ENCODE measurements at places on chromosomes 6 and 20.

- no peak for DNase-seq
These were observed 79.3 kb upstream of the AGPAT4 start for GRCh38 chr6:161353208-161353613.

GRCh38 chr6:21582651-21583050 is 10.9 kb upstream of the SOX4 start:
- DNase-seq: no peak

DNA sequence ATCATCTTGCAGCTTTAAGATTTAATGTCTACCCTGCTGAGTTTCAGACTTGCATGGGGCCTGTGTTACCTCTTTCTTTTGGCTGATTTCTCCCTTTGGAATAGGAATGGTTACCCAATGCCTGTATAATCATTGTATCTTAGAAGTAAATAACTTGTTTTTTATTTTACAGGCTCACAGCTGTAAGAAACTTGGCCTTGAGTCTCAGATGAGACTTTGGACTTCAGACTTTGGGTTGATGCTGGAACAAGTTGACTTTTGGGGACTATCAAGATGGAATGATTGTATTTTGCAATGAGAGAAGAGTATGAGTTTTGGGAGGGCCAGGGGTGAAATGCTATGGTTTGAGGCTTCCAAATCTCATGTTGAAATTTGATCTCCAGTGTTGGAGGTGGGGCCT is 34.9 kb upstream of the CAP2 start:
- no peak for DNase-seq

GRCh38 chr6:159080217-159080976 is 35.6 kb upstream of the TAGAP start:
- DNase-seq: no peak

GRCh38 chr6:77715588-77715987 is 62.7 kb downstream of the MEI4 start:
- DNase-seq: no peak

GRCh38 chr6:170048615-170049256 is 242.1 kb downstream of the DLL1 start:
- no peak for DNase-seq

GRCh38 chr20:48832405-48832730 is 4.6 kb upstream of the PREX1 start:
- DNase-seq: no peak

DNA sequence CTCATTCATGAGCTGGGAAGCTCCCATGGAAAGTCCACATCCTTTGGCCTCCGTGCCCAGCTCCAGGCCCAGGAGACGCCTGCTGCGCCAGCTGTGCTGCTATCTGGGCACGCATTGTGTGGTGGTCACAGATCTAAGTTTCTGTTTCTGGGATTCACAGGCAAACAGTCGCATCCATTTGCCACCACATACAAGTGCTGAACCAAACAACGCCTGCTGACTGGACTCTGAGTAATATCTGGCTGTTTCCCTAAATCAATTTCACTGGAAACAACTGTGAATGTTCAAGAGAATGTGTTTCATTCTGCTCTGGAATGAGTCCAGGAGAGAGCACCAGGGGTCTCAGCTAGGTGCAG is 45.5 kb downstream of the IRF4 start:
- DNase-seq: no peak

GRCh38 chr6:30480536-30481156 is 8.7 kb upstream of the HLA-E start:
- peak; percentile 45 for DNase-seq

- DNase-seq: no peak
These were observed 59.8 kb downstream of the DOP1A start for GRCh38 chr6:83127258-83127657.

GRCh38 chr20:24448170-24448569 is 21.3 kb upstream of the SYNDIG1 start:
- DNase-seq: no peak

DNA sequence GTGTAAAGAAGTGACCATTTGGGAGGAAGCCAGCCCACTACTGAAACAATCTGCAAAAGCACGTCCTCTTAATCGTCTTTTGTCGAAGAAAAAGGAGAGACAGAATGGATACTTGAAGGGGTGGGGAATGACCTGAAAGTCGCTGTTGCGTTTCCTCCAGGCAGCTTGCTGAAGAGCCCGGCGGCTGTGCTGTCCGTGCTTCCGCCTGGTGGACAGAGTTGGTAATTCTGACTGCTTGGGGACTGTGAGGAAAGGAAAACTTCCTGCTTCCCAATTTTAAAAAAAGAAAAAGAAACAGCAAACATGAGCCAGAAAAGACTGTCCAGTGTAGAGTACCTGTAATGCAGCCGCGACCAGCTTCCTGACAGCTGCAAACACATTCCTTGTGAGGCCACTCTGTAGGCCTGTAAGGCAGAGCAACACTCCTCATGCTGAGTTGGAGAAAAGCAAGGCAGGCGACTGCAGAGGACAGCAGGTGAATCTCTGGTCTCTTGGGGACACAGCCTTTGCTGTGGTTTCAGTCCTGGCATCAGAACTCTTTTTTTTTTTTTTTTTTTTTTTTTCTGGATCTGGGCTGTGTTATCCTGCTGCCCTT is 251.1 kb upstream of the TBX18 start:
- DNase-seq: no peak

- peak; percentile 5 for DNase-seq
These were observed 20.7 kb upstream of the CGA start for GRCh38 chr6:87115402-87116135.

DNA sequence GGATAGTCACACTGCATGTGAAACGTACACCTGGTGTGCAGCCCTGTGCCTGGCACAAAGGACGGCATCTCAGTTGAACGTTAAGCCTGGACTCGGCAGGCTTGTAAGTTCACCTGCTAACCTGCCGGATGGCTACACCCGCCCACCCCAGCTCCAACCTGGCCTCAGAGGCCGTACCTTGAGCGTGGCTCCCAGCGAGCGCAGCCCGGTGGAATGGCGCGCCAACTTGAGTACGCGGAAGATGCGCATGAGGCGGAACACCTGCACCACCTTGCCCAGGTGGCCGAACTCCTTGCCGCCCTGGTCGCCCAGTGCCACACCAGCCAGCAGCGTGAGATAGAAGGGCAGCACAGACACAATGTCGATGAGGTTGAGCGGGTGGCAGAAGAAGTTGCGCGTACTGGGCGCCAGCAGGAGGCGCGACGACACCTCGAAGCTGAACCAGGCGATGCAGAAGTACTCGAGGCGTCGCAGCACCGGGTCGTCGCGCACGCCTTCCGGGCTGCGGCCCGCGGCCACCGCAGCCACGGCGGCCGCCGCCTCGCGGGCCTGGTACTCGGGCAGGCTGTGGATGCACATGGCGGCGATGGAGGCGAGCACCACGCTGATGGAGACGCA is 3.3 kb downstream of the KCNS1 start:
- peak; percentile 28 for DNase-seq

DNA sequence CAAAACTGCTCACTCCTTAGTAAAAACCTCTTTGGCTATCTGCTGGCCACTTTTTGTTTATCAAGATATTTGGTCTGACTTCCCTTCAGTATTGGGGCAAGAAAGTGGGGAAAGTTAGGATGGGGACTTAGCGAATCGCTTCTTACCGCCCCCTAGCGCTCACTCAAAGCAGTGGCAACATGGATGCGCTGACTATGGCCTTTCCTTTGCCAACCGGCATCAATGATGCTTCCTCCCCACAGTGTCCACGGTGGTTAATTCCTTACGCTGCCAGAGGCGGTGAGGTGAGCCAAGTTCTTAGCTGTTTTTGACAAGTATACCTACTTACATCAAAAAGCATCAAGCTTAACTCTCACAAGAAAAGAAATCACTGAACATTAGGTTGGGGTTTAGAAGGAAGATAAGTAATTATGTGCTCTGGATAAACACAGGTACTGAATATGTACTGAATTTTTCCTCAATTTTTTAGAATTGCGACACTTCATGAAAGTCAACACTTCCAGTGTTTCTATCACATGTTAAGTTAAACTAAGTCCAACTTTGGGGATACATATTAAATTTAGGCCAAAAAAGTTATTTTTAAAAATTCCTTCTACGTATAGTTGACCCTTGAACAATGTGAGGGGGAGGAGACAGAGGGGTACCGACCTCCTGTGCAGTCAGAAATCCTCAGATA is 86.7 kb downstream of the GMDS start:
- no peak for DNase-seq

DNA sequence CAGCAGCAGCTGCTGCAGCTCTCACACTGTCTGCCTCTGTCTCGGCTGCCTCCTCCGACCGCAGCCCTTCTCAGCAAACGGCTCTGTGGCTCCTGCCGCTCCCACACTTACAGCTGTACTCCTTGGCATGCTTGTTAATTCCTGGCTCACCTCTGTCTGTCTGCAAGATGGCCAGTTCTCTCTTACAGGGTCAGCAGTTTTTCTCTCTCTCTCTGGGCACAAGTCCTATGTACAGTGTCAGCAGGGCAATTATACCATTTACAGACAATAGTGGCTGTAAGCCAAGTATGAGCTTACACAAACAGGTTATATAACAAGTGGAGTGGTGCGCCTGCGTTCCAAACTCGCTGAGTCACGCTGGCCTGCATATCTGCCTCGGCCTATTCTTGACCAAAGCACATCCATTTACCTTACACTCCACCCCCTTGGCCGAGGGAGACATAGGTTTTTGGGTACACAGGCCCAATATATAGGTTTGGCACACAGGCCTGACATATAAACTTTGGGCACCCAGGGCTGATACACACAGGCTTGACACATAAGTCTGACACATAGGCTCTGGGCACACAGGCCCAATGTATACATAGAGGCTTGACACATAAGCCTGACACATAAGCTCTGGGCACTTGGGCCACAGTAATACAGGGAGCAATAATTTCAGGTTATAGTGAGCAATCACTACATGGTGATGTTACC is 4.4 kb downstream of the ZKSCAN3 start:
- DNase-seq: no peak

GRCh38 chr6:161017766-161018564 is 26.4 kb downstream of the MAP3K4 start:
- DNase-seq: no peak

GRCh38 chr20:62025832-62026563 is 39.7 kb downstream of the TAF4 start:
- no peak for DNase-seq

GRCh38 chr20:17568972-17569521 is 828 bp upstream of the DSTN start:
- DNase-seq: no peak

DNA sequence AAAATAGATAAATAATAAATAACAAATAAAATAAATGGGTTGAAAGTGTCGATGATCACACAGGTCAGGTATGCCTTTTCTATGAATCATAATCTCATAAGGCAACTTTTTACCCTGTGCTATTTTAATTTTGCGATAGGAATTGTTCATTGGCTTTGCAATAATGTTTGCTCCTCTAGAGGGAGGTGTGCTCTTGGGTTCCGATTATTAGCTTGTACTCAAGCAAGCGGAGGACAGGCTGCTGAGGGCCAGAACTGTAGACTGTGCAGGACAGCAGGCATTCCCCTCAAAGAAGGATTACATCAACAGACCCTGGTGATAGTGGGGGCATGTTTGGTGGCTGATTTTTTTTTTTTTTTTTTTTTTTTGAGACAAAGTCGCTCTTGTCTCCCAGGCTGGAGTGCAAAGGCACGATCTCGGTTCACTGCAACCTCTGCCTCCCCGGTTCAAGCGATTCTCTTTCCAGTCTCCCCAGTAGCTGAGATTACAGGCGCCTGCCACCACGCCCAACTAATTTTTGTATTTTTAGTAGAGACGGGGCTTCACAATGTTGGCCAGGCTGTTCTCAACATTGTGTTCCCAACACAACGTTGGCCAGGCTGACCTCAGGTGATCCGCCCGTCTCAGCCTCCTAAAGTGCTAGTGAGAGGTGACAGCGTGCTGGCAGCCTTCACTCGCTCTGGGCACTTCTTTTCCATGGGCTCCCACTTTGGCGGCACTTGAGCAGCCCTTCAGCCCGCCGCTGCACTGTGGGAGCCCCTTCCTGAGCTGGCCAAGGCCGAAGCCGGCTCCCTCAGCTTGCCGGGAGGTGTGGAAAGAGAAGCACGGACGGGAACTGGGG is 35.6 kb downstream of the RIOK1 start:
- no peak for DNase-seq

DNA sequence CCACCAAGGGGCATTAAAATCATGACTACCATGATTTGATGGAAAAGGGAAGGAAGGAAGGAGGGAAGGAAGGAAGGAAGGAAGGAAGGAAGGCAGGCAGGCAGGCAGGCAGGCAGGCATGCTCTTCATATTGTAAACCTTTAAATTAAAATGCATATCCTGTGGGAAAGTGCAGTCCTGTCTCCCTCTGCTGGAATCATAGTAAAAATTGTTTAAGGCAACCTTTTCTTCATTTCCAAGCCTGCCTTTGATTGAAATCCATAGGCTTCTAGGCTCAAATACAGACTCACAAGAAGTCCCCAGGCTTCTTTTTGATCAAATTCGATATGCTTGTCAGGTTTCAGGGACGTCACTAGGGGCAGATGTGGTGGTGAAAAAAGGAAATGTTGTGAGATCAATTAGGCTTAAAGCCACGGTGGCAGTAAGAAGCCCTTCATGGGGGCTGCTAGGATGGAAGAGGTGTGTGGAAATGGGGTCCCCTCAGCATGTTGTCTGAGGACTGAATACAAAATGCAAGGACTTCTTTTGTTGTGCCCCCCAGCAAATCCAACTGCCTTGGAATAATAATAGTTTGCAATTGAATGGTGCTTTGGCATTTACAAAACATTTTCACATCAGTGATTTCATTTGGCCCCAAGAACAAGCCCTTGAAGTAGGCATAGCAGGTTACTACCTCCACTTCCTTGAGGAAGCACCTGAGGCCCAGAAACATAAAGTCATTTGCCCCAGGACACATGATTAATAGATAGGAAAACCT is 25.6 kb upstream of the GABRR1 start:
- DNase-seq: no peak

DNA sequence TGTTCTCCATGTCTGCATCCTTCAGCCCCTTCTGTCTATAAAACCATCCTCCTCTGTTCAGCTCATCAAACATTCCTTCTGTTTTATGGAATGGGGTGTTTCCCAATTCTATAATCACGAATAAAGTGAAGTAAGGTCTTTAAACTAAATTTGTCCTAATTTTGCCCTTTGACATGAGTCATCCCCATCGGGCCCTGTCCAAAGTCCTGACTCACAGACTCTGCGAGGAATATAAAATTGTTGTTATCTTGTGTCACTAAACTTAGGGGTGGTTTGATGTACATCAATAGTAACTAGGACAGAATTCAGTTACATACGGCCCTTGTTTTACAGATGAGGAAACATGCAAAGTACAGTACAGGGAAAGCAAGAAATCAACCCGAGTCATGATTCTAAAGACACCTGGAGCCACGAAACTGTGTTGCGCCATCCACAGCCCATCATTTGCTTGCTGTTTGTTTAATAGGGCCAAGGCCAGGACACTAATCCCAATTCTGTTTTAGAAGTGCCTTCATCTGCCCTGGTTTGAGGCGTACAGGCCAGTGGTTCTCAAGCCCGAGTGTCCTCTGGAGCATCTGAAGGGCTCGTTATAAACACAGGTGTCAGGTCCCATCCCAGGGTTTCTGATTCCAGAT is 2.8 kb downstream of the ACSS1 start:
- no peak for DNase-seq

- DNase-seq: no peak
These were observed 12.9 kb downstream of the ANKS1A start for GRCh38 chr6:34901930-34902329.
